ENCODE measurements at places on chromosomes 13 and 19. TPM values are rescaled to one million over a fixed set of nuclear protein-coding genes. Genes with fewer than 3 reads are reported as not detected.

Gene TNFSF9
- total RNA-seq: 1.7 TPM

Gene FKRP
- total RNA-seq: 12.9 TPM

Gene ZIC5
- not detected for total RNA-seq

Gene MBD3L2
- not detected for total RNA-seq

Gene VSIG10L
- 40.4 TPM for total RNA-seq

Gene RASIP1
- total RNA-seq: 15.0 TPM

Gene PPM1N
- total RNA-seq: 3.2 TPM

Gene LGALS7
- 275 TPM for total RNA-seq

Gene PEX11G
- total RNA-seq: 5.2 TPM

Gene AKT1S1
- total RNA-seq: 20.0 TPM

Gene GPR183
- 2.3 TPM for total RNA-seq

Gene VMAC
- total RNA-seq: 11.3 TPM

Gene LAIR1
- 4.2 TPM for total RNA-seq

Gene ARHGEF1
- total RNA-seq: 94.3 TPM

Gene STX10
- 67.8 TPM for total RNA-seq

Gene BRD4
- total RNA-seq: 53.4 TPM

Gene FGF14
- 0.36 TPM for total RNA-seq

Gene CFAP97D2
- total RNA-seq: not detected

Measured in lower leg skin (tissue), 4 donors.